Activated T-helper 1 cell treated with Interleukin-2 at 50 U/mL for 16 hours (primary cell): ENCODE measurements at places on chromosomes 7 and 10.

DNA sequence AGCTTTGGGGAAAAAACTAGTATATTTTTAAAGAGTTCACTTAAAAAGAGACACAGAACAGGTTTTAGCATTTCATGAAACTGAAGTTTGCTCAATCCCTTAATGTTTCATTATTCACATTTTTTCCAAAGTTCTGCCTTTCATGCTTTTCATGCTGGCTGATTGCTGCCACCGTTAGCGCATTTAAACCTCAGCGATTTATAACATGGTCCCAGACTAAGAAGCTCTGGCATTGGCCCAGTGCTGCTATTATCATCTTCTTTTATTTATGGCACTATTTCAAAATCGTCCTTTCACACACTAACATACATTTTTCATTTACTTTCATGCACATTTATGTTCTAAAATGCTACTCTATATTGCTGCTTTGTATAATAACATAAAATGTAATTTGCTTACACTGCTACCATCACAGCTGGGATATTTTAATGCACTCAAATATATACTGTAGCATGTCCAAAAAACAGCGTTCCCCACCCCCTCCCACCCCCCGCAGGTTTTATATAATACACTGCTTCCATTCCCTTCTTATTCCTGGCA, 141.9 kb downstream of the MPP7 start:
- DNase-seq: no peak

DNA sequence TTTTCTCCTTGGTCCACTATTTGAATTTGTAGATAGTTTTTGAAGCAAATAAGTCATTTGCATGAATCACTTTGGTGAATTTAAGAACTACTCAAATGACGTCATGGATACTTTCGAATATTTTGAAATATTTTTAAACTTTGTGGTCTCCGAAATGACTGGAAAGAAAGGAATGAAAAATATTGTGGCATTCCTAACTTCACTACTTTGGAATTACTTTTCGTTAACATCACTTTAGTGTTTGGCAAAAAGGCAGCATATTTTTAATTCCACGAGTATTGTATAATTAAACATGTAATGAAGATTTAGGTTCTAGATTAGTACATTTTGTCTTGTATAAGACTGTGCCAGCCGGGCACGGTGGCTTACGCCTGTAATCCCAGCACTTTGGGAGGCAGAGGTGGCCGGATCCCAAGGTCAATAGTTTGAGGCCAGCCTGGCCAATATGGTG, 35.3 kb upstream of the ZRANB1 start:
- no peak for DNase-seq

GRCh38 chr10:124601431-124602120, 140.0 kb downstream of the LHPP start:
- DNase-seq: no peak

DNA sequence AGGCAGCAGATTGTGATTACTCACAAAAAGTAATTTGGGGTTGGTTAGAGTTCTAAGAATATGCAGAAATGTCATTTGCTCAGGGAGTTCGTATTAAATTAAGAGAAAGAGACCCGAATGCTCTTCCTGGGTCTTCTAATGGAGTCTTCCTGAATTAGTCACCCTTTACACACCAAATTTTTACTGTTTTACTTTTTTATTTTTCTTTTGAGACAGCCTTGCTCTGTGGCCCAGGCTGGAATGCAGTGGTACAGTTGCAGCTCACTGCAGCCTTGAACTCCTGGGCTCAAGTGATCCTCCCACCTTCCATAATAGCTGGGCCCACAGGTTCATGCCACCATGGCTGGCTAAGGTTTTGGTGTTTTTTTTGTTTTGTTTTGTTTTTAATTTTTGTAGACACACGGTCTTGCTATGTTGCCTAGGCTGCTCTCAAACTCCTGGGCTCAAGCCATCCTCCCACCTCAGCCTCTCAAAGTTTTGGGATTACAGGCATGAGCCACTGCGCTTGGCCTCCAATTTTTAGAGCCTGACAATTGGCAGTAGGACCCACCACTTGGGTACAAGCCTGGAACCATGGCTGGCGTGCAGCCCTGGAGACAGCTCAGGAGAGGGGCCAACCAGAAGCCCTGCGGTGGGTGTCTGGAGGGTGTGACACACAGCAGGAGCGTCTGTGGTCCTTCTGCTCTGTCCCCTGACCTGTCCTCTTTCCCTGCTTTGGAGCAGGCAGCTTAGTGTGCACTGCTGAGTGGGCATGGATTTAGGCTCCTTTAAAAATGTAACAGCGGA, 16.4 kb upstream of the BHLHA15 start:
- DNase-seq: no peak

- DNase-seq: no peak
Observed at GRCh38 chr7:149459540-149460452, 1.1 kb downstream of the ZNF777 start.
